ENCODE measurements at places on chromosomes 7 and 10.

GRCh38 chr10:130351466-130352290, 215.5 kb downstream of the GLRX3 start:
- no peak for DNase-seq

DNA sequence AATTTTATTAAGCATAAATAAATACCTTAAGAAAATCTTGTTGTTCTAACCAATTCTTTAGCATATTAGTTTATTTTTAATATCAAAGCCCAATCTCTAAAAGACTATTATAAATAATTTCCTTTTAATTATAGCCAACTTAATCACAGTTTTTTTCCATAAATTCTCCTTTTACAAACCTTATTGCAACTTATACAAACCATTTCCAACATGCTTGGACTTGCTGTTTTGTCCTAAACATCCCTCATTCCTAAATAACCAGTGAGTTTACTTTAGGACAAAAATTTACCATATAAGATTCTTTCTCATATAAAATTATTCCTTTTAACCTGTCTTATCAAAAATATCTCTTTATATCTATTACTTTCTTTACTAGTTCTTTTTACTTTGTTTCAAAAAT, 25.2 kb upstream of the LSM8 start:
- no peak for DNase-seq

GRCh38 chr7:87498893-87499292, 23.4 kb upstream of the ABCB4 start:
- DNase-seq, result no peak

DNA sequence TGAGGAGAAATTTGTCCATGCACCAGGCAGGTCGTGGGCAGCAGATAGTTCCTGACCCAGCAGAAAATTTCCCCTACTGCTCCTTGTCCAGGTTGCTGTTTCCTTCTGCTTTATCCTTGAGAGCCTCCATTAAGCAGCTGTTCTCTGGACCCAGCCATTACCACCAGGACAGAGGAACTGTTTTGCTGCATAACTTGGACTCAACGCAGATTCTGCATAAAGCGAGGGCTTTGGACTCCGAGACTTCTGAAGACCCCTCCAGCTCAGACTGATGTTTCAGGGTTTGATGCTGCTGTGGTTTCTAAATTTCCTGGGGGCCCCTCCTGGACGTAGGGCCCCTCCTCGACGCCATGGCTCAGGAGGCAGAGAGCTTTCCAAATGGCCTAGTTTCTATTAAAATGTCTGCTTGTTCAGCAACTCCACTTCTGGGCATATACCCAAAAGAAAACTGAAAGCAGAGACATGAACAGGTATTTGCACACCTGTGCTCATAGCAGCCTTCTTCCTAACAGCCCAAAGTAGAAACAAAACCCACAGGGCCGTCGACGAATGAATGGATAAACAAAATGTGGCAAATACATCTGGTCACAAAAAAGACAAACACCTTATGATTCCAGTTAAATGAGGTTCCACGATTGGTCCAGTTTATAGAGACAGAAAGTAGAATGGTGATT, 28.3 kb upstream of the LMTK2 start:
- DNase-seq, result no peak

Data from pons (tissue), 1 donor.